Ovary (tissue), 10 donors: ENCODE measurements at places on chromosomes 6 and 20. TPM values are rescaled to one million over a fixed set of nuclear protein-coding genes. Genes with fewer than 3 reads are reported as not detected.

DNA sequence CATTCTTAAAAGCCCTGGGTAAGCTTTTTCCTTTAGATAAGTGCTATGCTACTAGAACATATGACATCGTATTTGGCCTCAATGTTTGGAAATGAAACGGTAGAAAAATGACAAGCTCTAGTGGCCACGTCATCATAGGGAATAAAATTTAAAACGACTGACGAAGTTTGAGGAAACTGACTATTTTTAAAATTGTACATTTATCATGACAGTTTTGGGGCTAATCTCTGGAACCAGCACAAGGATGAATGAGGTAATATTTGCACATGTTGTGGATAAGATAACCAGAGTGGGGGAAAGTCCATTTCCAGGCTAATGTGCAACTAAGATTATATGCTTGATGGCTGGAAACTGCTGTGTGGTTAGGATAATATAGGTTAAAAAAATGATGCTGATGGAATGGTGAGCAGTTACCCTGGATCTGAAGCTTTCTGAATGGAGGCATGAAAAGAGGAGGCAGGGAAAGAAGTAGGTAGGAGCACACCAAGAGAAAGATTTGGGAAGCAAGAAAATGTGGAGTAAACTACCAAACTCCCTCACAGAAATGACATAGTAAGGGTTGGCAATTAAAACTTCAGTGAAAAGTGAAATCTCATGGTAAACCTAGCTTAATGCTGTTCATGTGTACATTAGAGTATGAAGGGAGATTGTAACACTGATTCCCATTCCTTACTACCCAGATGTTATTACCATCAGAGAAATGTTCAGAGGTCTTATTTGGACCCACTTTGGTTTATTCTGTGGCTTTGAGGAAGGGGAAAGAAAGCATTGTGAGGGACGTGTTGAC, 42.7 kb upstream of the CEP162 start:
- DNase-seq = no peak
- no peaks in the 10 kb centered on the region for H3K36me3 ChIP-seq
- no peak overlapping the region for H3K4me3 ChIP-seq
- no peak overlapping the region for H3K27ac ChIP-seq
- H3K4me1 ChIP-seq = no peaks in the 10 kb centered on the region
- no peaks in the 10 kb centered on the region for H3K27me3 ChIP-seq

- no peak overlapping the region for H3K4me3 ChIP-seq
- no peaks in the 10 kb centered on the region for H3K36me3 ChIP-seq
- DNase-seq = no peak
- H3K4me1 ChIP-seq = peaks cover 5% of the 10 kb centered on the region
- H3K27me3 ChIP-seq = no peaks in the 10 kb centered on the region
These were observed 55.7 kb downstream of the NCOA7 start for GRCh38 chr6:125846292-125847024.

- no peak overlapping the region for H3K27ac ChIP-seq
- DNase-seq = no peak
- H3K4me1 ChIP-seq = peaks cover 7% of the 10 kb centered on the region
- H3K27me3 ChIP-seq = no peaks in the 10 kb centered on the region
- no peaks in the 10 kb centered on the region for H3K36me3 ChIP-seq
- no peak overlapping the region for H3K4me3 ChIP-seq
These were observed 29.4 kb upstream of the SYNCRIP start for GRCh38 chr6:85672050-85672449.

- DNase-seq = no peak
- H3K4me1 ChIP-seq = no peaks in the 10 kb centered on the region
- H3K4me3 ChIP-seq = no peak overlapping the region
These were observed 292.7 kb downstream of the ZFAND3 start for GRCh38 chr6:38112181-38112580.

DNA sequence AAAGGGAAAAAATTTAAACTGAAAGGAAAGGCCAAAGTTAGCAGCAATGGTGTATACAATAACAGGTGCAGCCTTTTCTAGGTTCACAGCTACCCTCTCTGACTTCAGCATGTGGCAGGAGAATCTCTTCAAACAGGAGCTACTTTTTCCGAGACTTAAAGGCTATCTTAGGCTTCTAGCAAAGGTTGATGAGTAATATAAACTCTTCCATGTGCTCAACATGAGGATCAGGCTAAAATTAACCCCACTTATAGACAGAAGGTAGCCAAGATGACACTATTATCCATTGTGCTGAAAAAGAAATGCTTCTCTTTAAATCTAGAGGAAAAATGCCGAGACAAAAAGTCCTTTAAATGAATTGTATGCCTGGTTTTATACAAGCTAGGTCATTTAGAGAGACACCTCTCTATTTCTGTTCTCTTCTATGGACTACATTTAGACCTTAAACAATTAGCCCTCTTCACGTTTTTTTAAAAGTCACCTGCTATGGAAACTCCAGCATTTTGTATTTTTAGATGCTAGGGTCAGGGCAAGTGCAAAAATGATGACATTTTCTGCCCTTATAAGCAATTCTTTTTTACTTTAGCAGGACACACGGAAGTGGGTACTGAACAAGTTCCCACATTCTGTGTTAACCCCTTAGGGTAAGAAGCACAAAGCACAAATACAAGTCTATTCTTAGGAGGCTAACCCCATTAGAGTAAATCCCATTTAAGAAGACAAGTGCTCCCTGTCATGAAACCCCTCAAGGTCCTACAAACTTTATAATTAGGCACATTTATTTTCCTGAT, 216.8 kb upstream of the CITED2 start:
- peak overlapping the region; percentile 57 for H3K27ac ChIP-seq
- peaks cover 12% of the 10 kb centered on the region for H3K4me1 ChIP-seq
- H3K27me3 ChIP-seq = no peaks in the 10 kb centered on the region
- no peak overlapping the region for H3K4me3 ChIP-seq

GRCh38 chr6:29557320-29557719, 2.2 kb downstream of the UBD start:
- peaks cover 6% of the 10 kb centered on the region for H3K4me1 ChIP-seq
- H3K4me3 ChIP-seq = no peak overlapping the region
- no peak for DNase-seq

GRCh38 chr6:27894839-27895762, 17.1 kb downstream of the OR2B2 start:
- H3K27me3 ChIP-seq = no peaks in the 10 kb centered on the region
- H3K4me1 ChIP-seq = peaks cover 15% of the 10 kb centered on the region
- peak overlapping the region; percentile 69 for H3K27ac ChIP-seq
- peak; percentile 58 for DNase-seq
- H3K36me3 ChIP-seq = no peaks in the 10 kb centered on the region

GRCh38 chr6:113361014-113361645, 496.0 kb upstream of the MARCKS start:
- no peak overlapping the region for H3K4me3 ChIP-seq
- no peak overlapping the region for H3K27ac ChIP-seq
- DNase-seq = no peak
- no peaks in the 10 kb centered on the region for H3K27me3 ChIP-seq
- no peaks in the 10 kb centered on the region for H3K36me3 ChIP-seq

GRCh38 chr6:152575621-152576150, 61.5 kb downstream of the SYNE1 start:
- H3K27me3 ChIP-seq = no peaks in the 10 kb centered on the region
- H3K27ac ChIP-seq = peak overlapping the region; percentile 1
- no peaks in the 10 kb centered on the region for H3K36me3 ChIP-seq
- H3K4me3 ChIP-seq = no peak overlapping the region

GRCh38 chr20:36086767-36087166, 67.8 kb upstream of the EPB41L1 start:
- no peaks in the 10 kb centered on the region for H3K4me1 ChIP-seq
- DNase-seq = no peak
- no peaks in the 10 kb centered on the region for H3K27me3 ChIP-seq
- H3K36me3 ChIP-seq = no peaks in the 10 kb centered on the region
- H3K27ac ChIP-seq = no peak overlapping the region
- no peak overlapping the region for H3K4me3 ChIP-seq

- peaks cover 3% of the 10 kb centered on the region for H3K4me1 ChIP-seq
- no peak overlapping the region for H3K27ac ChIP-seq
- H3K36me3 ChIP-seq = no peaks in the 10 kb centered on the region
- H3K27me3 ChIP-seq = no peaks in the 10 kb centered on the region
- no peak for DNase-seq
These were observed 10.1 kb upstream of the TENT5A start for GRCh38 chr6:81762606-81763005.

DNA sequence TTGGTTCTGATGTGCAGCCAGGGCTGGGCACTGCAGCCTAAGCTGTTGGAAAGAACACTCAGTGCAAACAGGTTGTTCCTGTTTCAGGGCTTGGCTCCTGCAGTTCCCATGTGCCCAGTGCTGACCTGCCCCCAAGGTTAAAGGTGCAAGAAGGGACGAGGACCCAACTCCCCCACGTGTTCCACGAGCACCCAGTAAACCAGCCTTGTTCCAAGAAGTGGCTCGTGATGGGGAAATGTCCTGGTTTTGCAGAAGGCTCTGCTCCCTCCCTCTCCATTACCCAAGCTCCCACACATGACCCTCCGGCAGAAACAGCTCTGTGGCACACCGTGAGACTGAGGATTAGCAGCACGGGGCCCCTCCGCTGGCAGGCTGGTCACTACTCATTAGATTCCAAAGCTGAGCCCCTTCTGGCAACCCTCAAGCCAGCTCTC, 9.4 kb downstream of the ACSS1 start:
- H3K27ac ChIP-seq = no peak overlapping the region
- H3K27me3 ChIP-seq = no peaks in the 10 kb centered on the region
- DNase-seq = peak; percentile 16

GRCh38 chr20:48609491-48609978, 218.3 kb downstream of the PREX1 start:
- no peaks in the 10 kb centered on the region for H3K36me3 ChIP-seq
- no peak overlapping the region for H3K4me3 ChIP-seq
- no peak overlapping the region for H3K27ac ChIP-seq

DNA sequence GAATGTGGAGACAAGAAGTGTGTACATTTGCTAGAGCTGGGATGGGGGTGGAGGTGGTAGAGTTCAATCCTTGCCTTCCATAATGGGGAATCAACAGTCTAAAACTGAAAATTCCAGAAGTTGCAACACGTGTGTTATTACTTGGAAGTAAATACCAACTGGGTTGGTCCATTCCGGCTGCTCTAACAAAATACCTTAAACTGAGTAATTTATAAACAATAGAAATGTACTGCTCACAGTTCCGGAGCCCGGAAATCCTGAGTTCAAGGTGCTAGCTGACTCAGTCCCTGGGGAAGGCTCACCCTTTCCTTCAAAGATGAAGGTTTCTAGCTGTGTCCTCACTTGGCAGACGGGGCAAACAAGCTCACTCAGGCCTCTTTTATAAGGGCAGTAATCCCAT, 59.0 kb downstream of the RIN2 start:
- peaks cover 6% of the 10 kb centered on the region for H3K4me1 ChIP-seq
- no peaks in the 10 kb centered on the region for H3K36me3 ChIP-seq
- no peak for DNase-seq
- H3K27ac ChIP-seq = no peak overlapping the region
- no peak overlapping the region for H3K4me3 ChIP-seq

DNA sequence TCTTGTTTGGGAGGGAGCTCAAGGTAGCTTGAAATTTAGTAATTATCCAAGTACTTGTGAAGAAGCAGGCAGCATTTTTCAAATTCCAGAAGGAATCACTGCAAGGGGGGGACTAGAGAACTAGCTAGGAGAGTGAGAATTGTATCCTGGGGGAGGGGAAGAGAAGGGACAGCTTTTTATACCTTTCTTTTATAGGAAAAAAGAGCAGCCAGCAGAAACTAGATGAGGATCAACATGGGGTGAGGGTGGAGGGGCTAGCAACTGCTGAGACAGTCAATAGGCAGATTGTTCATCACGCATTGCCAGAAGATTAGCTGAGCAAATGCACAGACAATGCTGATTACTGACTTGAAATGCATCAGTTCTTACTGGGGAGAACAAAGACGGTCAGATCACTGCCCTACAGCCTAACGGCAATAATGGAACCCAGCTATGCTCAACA, 514.3 kb upstream of the CITED2 start:
- no peak overlapping the region for H3K27ac ChIP-seq
- no peaks in the 10 kb centered on the region for H3K27me3 ChIP-seq
- DNase-seq = no peak
- H3K4me3 ChIP-seq = no peak overlapping the region
- no peaks in the 10 kb centered on the region for H3K36me3 ChIP-seq

DNA sequence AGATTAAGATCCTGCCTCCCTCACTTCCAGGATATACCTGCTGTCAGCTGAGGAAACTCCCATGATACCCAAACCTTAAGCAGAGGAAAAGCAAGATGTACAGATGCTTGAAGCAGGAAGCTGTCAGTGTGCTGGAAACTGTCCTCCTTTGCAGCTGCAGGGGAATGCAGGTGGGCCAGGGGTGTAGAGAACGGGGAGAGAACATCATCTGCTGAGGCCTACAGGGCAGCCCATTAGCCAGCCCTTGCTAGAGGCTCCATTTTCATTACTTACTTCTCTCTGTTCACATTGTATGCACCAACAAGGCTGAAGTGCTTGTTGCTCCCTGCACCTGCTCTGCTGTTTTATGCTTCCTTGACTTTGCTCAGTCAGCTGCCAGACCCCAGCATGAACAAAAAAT, 119.1 kb downstream of the PRND start:
- H3K4me3 ChIP-seq = no peak overlapping the region
- H3K27ac ChIP-seq = no peak overlapping the region
- no peaks in the 10 kb centered on the region for H3K36me3 ChIP-seq
- DNase-seq = no peak
- H3K4me1 ChIP-seq = peaks cover 18% of the 10 kb centered on the region
- H3K27me3 ChIP-seq = no peaks in the 10 kb centered on the region

GRCh38 chr20:31666258-31667042, 28.7 kb downstream of the COX4I2 start:
- H3K36me3 ChIP-seq = no peaks in the 10 kb centered on the region
- no peak overlapping the region for H3K27ac ChIP-seq
- H3K27me3 ChIP-seq = no peaks in the 10 kb centered on the region
- H3K4me3 ChIP-seq = no peak overlapping the region

DNA sequence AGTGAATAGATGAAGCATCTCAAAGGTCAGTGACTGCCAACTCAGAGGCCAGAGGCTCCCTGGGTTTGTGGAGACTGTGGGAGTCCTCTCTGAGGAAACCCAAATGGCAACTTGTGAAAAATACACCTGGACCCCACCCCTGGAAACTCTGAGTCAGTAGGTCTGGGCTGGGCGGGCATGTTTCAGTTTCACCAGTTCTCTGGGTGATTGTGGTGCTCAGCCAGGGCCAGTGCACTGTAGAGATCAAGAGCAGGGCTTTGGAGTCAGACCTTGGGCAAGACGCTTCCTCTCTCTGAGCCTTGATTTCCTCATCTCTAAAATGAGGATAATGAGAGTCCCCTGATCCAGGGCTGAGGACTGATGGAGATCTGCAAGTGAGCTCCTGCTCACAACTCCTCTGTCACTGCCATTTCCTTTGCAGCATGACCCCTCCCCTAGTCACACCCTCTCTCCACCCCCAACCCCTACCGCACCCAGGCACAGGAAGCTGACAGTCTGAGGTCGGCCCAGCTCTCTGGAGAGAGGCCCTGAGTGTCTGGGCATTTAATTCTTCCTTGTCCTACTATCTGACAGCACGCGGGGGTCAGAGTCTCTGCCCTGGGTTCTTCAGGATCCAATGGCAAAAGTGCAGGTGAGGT, 5.1 kb downstream of the DEF6 start:
- H3K4me1 ChIP-seq = peaks cover 3% of the 10 kb centered on the region
- no peaks in the 10 kb centered on the region for H3K27me3 ChIP-seq
- no peak for DNase-seq
- no peak overlapping the region for H3K4me3 ChIP-seq
- no peak overlapping the region for H3K27ac ChIP-seq

- no peak overlapping the region for H3K27ac ChIP-seq
- H3K4me3 ChIP-seq = no peak overlapping the region
- no peaks in the 10 kb centered on the region for H3K36me3 ChIP-seq
These were observed 36.5 kb downstream of the MAFB start for GRCh38 chr20:40652441-40652987.

Gene HLA-DPB1
- polyA plus RNA-seq = 39.5 TPM

Gene SOX18
- polyA plus RNA-seq = 12.0 TPM

Gene EPPIN
- 0.21 TPM for polyA plus RNA-seq

Gene EDN1
- polyA plus RNA-seq = 8.0 TPM

Gene UNC93A
- polyA plus RNA-seq = not detected
